Hematopoietic multipotent progenitor cell treated with erythropoietin and hydrocortisone succinate and interleukin-3 and kit ligand, for 17 days (in vitro differentiated cells): ENCODE measurements at places on chromosomes 6 and 20.

DNA sequence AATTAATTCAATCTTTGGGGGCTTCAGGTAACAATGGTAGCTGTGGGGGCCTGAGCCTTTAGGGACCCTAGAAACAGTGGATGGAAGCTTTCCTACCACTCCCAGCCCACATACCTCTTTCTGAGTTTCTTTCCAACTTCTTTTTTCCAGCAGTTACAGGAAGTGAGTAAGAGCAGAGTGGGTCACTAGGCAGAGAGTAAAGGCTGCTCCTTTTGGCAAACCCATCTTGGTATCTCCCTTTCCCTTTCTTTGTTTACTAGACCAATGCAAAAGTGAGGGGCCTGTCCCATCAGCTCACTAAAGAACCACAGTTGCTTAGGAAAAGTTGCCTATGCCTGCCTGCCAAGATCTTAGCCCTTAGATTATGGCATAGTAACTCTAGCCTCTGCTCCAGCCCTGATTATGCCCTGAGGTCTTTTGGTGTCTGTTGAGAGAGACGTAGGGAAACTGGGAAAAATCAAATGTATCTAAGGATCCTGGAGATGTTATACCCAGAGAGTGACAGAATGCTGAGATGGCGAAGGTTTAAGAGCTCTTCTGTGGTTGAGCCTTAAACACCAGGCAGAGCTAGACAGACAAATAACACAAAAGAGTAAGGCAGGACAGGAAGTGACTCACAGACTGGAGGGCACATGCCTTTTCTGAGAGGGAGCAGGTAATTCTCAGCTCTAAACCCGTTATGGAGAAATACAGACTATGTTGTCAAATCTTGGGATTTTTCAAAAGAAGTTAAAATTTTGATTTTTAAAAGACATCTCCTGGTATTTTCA, 31.3 kb downstream of the TRMT6 start:
- DNase-seq: no peak

GRCh38 chr20:63955281-63955826, 862 bp downstream of the UCKL1 start:
- peak; percentile 38 for DNase-seq

DNA sequence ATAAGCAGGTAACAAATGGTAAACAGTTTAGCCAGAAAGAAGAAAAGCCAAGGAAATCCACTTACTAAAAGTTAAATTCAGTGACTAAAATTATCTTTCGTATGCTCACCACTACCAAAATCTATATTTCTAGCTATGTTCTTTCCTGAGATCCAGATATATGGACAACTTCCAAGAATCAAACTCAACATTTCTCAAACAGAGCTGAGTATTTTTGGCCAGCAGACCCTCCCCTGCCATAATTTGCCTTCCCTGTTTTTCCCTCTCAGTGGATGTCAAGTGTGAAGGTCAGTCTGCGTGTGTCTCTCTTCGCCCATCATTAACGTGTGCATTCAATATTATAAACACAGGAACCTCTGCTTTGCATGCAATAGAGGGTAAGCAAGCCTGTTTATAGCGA, 42.0 kb downstream of the PRKN start:
- no peak for DNase-seq

DNA sequence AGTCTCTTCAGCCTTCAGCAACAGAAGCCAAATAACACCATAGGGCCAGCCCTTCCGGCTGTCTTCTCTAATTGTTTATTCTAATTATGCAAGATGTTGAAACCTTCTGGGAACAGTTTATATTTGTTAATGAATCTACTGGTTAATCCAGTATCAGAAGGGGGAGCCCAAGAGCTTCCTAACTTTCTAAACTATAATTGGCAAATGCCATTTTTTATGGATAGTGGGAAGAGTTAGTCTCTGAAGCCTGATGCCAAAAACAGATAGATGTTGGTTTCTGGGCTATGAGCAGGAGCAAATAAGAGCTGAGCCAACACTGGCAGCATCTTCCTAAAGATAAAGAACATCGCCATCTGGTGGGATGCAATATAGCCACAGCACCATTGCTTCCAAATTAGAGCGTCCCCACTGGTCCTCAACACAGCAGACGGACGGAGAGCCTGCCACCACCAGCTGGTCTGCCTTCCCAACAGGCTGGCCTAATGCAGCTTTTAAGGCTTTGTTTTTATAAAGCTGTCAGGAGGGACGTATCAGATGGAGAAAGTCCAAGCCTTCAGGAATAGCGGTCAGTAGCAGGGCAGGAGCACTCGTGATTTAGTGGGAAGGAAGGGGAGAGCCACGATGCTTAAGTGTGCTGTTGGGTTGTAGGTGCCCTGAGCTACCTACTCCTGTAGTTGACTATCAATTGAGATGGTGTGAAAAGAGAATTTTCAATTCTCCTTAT, 118.8 kb downstream of the RALGAPA2 start:
- DNase-seq: no peak

- DNase-seq: no peak
These were observed 61.1 kb downstream of the NFATC2 start for GRCh38 chr20:51481341-51481914.

GRCh38 chr6:163383912-163384311, 30.6 kb upstream of the QKI start:
- DNase-seq: no peak

- DNase-seq: peak; percentile 72
These were observed 654 bp downstream of the WASF1 start for GRCh38 chr6:110178626-110179405.

GRCh38 chr6:32046450-32047083, 8.4 kb downstream of the CYP21A2 start:
- no peak for DNase-seq

- DNase-seq: no peak
These were observed 37.4 kb downstream of the PRKN start for GRCh38 chr6:162690158-162690557.

- no peak for DNase-seq
These were observed 31.8 kb downstream of the PIM1 start for GRCh38 chr6:37201726-37202125.

DNA sequence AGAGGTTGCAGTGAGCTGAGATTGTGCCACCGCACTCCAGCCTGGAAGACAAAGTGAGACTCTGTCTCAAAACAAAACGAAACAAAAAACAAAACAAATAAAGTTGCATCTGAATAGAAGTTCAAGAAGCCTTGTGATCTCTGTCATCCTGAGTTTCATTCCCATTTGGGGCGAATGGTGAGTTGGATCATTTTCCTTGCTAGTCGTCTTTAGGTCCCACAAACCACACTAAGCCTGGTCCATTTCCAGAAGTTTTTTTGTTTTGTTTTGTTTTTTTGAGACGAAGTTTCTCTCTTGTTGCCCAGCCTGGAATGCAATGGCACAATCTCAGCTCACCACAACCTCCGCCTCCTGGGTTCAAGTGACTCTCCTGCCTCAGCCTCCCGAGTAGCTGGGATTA, 33.8 kb downstream of the ZNF217 start:
- no peak for DNase-seq

- no peak for DNase-seq
These were observed 10.8 kb upstream of the GUCA1A start for GRCh38 chr6:42162384-42162783.

GRCh38 chr20:22586645-22587310, 2.4 kb upstream of the FOXA2 start:
- DNase-seq: no peak

DNA sequence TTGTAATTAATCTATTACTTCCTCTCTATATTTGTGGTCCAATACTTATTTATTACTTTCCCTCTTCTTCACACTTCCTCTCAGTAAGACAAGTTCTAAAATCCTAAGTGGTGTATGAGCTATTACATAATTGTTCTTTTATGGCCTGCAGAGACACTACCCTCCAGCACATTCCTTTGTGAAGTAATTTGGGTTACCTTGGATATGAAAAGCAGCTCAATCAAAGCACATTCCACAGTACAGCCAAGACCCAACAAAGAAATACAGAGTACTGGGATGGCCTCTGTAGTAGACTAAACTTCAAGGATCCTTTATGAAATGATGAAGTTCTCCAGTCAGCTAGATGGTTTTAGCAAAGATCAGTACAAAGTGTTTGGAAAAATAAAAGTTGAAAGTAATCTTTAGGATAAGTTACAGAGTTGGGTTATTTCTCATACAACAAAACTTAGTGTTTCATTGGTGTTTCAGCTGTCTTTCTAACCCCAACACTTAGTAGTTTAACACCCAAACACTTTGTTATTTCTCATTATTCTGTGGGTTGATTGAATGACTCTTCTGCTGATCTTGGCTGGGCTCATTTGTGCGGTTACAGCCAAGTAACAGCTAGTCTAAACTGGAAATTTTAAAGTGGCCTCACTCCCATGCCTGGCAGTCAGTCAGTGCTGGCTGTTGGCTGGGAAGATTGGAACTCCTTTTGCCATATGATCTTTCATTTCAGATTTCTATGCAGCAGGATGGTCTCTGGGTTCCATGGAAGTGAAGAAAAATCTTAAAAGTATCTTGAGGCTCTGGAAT, 161.5 kb upstream of the POU3F2 start:
- no peak for DNase-seq

DNA sequence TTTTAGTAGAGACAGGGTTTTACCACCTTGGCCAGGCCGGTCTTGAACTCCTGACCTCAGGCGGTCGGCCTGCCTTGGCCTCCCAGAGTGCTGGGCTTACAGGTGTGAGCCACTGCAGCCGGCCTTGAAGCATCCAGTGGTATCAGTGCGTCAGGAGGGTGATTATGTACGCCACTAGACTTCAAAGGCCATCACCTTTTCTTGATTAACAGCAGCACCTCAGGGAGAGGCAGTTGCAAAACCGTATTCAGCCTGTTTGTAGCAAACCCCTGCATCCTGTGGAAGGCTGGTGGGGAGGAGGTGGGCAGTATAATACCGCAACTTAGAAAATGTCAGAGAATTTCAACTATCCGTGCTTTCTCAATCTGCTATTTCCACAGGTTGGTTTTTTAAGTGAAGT, 27.3 kb upstream of the SHLD1 start:
- no peak for DNase-seq

DNA sequence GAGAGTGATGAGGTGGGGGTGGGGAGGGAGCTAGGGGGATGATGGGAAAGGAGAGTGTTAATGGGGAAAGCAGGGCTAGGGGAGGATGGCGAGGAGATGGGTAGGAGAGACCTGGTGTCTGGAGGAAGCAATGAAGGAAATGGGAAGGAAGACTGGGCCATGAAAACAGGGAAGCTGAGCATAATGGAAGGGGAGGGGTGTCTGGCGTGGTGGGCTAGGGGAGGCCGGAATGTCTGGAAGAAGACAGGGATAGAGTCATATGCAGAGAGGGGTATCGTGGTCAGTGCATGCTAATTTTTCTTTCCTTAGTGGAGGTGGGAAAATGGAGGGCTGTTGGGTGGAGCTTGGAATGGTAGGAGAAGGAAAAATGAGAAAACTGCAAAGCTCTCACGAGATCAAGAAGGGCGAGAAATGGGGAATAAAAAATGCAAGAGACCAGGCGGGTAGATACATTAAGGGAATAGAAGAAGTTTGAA, 423 bp downstream of the KLHDC3 start:
- no peak for DNase-seq

DNA sequence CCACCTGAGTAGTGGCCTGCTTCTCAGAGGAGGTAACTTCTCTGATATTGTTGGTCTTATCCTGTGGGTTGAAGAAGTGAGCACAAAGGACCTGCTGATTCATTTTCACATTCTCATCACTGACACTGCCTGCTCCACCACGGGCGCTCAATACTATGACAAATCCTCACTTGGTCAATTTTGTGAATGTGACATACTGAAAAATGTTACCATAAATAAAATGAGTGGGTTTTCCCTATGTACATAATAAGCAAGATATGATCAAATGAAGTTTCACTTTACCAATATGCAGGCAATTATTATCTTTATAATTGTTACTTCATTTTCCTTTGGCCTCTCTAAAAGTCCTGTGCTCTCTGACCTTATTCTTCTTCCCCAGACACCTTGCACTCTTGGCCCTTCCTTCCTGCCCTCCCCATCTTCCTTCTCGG, 71.5 kb upstream of the RIPOR2 start:
- DNase-seq: no peak

GRCh38 chr6:33824461-33825154, 20.8 kb upstream of the MLN start:
- no peak for DNase-seq

- DNase-seq: peak; percentile 50
These were observed 101.4 kb downstream of the ADGB start for GRCh38 chr6:146700078-146700686.

GRCh38 chr6:150711061-150711460, 111.4 kb downstream of the PLEKHG1 start:
- DNase-seq: no peak

DNA sequence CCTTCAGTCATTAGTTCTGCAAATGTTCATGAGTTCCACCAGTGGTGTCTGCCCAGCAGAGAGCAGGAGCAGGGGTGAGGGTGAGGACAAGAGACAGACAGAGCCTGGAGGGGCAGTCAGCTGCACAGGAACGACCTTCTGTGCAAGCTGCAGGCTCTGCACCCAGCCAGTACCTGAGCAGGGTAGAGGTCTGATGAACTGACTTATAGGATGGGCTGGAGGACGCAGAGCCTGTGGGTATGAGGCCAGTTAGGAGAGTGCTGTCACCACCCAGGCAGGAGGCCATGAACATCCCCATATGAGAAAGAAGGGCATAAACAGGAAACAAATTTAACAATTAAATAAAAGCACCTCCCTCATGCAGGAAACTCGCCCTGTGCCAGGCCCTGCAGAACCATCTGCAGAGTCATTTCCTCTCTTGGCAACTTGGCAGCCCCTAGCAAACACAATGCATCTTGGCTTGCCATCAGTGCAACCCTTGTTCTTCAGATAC, 17.9 kb downstream of the C6orf15 start:
- no peak for DNase-seq

GRCh38 chr6:70292193-70292592, 10.7 kb downstream of the COL9A1 start:
- DNase-seq: no peak

GRCh38 chr6:17066610-17067009, 35.2 kb upstream of the STMND1 start:
- DNase-seq: no peak

- no peak for DNase-seq
These were observed 16.3 kb downstream of the GNAS start for GRCh38 chr20:58868795-58869194.

DNA sequence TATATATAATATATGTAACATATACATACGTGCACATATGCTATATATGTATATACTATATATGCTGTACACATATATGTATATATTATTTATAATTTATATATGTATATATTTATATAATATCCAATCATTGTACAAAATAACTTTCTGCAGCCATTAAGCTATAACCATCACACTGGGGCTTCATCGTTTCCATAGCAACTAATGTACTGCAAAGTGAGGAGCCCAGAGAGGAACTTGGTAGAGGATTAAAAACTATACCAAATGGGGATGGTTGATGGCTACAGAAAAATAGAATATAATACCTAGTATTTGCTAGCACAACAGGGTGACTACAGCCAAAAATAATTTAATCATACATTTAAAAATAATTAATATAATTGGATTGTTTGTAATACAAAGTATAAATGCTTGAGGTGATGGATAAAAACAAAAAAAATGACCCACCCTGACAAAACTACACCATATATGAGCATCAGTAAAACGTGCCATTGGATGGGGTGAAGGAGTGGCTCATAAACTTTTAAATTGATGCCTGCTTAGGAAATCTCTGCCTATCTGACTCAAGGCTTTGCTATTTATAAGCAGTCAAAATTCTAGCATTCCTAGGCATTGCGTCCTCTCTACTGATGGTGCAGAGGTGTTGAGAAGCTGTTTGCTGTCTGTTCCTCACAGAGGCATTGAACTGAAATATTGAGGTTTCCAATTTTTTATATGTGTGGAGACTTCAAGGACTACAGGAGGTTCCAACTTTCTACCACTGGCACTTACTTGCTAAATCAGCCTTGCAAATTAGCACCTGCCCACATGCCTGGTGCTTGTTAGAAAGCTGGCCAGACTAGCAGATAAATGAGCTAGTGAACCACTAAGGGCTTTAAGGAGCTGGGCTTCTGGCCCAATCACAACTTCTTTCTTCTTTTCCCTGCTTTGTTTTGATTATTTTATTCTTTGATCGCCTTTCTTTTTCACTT, 190.1 kb downstream of the SCP2D1 start:
- no peak for DNase-seq
